ENCODE measurements at places on chromosomes 12 and 14.

DNA sequence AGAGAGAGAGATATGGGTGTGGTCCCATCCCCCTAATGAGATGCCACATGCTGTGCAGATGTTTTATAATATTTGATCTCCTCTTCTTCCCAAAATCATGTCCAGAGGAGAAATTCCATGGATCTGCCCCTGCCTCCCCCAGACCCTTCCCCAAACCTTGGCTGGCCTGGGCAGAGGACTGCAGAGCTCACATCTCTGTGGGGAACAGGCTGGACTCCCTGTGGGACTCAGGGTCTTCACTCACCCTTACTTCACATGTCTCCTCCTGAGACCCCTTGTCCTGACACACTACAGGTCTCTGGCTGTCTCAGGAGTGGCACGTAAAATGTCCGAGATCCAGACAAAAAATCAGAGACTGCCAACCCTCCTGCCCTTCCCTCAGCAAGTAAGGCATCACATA, 76.0 kb upstream of the CAPRIN2 start:
- DNase-seq = no peak

GRCh38 chr12:124914392-124915238, at the start of gene UBC:
Gene UBC, minus strand, starts transcription at chr12:124914650. Its CDS starts 879 bp downstream, at chr12:124913771.
- peak; percentile 94 for DNase-seq

GRCh38 chr12:21725731-21726130, 48.8 kb downstream of the KCNJ8 start:
- DNase-seq = no peak

DNA sequence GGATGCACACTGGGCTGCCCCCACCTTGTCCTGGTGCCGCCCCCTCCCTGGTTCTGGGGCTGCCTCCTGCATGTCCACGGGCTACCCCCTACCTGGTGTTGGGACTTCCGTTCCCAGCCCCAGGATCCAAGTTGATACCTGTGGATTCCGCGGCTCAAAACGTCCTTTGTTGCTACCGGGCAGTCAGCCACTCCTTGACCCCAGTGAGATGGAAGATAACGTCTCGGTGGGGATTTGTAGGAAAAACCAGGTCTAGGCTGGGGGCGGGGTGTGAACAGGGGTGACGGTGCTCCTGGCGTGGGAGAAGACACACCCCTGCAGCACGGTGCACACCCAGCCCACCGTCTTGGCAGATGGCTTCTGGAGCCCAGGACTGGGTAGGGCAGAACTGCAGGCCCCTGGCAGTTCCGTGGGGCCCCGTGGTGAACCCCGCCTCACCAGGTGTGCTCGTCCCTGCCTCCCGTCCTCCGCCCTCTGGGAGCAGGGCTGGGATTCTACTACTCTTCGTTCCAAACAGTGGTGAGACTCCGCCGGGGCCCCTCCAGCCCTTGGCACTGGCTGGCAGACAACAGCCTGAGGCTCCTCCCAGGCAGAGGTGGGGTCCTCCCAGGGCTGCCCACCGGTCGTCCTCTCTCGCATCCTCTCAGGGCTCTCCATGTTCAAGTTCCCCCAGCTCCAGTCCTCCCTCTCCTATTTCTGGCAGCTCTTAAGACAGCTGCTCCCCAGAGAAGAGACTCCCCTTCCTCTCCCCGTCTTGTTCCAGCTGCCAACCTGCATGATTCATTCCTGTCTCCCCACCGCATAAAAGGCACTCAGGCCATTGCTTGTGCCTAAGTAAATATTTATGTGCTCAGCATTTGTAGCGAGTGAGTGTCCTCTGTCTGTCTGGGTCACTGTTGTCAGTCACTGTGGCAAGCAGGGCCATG, 75.5 kb downstream of the FBXL14 start:
- peak; percentile 12 for DNase-seq

DNA sequence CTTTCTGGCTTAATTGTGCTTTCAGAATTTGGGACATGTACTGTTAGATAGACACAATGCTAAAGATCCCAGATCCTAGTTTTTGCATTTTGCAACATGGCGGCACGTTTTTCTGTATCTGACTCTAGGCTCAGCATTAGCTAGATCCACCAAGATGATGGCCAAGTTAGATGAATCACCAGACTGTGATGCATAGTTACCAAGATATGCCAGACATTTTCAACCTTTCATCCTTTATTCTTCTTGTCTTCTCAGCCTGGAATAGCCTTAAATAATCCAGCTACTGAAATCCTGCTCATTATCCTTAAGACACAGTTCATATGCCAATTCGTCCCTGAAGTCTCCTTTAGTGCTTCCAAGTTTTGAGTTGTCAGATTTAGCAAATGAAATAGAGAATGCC, 144.9 kb upstream of the CRY1 start:
- no peak for DNase-seq

- DNase-seq = no peak
These were observed 2.7 kb upstream of the CNTN1 start for GRCh38 chr12:40689576-40689975.

- no peak for DNase-seq
These were observed 31.1 kb downstream of the APOBEC1 start for GRCh38 chr12:7634561-7634960.

- DNase-seq = no peak
These were observed 393.5 kb downstream of the AACS start for GRCh38 chr12:125458552-125459268.

- DNase-seq = no peak
These were observed 148.8 kb downstream of the PLXNC1 start for GRCh38 chr12:94297096-94297699.

GRCh38 chr12:25084816-25085215, 110.1 kb downstream of the DNAI7 start:
- DNase-seq = no peak

GRCh38 chr12:97650242-97650641, 187.6 kb downstream of the RMST start:
- DNase-seq = no peak

GRCh38 chr14:69713209-69713781, 53.6 kb upstream of the SRSF5 start:
- DNase-seq = peak; percentile 66

DNA sequence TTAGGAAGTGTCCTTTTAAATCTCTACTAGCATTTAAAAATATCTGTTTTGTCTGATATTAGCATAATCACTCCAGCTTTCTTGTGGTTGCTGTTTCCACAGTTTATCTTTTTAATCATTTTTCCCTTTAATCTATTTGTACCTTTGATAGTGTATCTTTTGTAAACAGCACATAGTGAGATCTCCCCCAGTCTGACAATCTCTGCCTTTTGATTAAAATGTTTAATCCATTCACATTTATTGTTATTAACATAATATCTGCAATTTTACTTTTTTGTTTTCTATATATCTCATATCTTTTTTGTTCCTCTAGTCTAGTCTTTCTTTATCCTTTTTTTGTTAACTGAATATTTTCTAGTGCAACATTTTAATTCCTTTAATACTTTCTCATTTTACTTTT, 104.2 kb downstream of the RPS6KA5 start:
- DNase-seq = no peak

DNA sequence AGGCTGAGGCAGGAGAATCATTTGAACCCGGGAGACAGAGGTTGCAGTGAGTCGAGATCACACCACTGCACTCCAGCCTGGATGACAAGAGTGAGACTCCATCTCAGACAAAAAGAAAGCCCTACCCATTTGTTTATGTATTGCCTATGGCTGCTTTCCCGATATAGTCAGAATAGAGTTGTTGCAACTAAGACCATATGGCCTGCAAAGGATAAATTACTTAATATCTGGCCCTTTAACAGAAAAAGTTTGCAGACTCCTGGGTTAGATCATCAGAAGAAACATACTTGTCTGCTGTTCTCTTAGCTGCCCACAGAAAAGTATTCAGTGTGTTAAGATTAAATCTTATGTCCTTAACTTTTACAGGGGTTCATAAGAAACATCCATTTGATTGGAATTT, 122.4 kb upstream of the VASH1 start:
- no peak for DNase-seq

- no peak for DNase-seq
These were observed 16.4 kb upstream of the RAB35 start for GRCh38 chr12:120132863-120133385.

- DNase-seq = peak; percentile 38
These were observed 253.4 kb downstream of the BTG1 start for GRCh38 chr12:91892081-91892855.

- no peak for DNase-seq
These were observed 46.1 kb upstream of the PPP2R5C start for GRCh38 chr14:101715210-101716076.

DNA sequence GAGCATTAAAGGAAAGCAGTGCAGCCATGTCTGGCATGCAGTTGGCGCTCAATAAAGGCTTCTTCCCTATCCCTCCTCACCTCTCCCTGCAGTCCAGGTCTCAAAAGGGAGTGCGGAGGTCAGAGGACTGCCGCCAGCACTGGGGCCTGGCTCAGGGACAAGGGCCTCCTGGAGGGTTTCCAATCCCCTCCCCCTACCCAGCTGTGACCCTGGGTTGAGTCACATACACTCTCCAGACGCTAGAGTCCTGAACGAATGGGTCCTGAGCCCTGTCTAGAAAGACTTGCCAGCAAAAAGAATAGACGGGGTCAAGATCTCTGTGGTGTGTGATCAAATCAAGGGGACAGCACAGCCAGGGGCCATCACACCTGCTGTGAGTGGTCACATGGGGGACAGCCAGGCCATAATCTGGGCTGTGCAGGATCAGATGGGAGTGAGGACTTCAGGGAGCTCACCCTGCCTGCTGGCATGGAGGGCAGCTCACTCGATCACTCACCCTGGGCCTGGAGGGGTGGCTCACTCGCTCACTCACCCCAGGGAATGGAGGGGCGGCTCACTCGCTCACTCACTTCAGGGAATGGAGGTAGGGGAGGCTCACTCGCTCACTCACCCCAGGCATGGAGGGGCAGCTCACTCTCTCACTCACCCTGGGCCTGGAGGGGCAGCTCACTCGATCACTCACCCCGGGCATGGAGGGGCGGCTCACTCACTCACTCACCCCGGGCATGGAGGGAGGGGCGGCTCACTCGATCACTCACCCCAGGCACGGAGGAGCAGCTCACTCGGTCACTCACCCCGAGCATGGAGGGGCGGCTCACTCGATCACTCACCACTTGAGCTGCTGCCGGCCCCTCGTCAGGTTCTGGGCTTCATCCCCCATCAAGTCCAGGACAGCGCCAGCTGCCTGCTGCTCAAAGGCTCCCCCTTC, 12.8 kb downstream of the CFAP73 start:
- no peak for DNase-seq

DNA sequence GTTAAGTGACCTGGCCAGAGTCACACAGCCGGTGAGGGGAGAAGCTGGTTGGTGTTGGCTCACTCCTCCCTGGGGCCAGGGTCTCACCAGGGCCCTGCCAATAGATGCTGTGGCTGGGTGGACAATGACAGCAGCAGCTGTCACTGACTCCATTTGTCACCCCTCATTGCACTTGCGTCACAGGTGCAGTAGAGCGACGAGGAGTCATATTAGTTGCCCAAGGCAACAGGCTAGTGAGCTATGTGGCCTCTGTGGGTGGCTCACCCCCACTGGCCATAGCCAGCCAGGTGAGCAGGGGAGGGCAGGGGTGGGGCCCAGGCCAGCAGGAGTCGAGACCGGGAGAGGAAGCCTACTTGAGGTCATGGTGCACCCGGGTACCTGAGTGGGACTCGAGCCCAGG, 9.7 kb downstream of the SLC25A47 start:
- DNase-seq = no peak

GRCh38 chr12:124443931-124444712, 123.3 kb downstream of the NCOR2 start:
- no peak for DNase-seq

DNA sequence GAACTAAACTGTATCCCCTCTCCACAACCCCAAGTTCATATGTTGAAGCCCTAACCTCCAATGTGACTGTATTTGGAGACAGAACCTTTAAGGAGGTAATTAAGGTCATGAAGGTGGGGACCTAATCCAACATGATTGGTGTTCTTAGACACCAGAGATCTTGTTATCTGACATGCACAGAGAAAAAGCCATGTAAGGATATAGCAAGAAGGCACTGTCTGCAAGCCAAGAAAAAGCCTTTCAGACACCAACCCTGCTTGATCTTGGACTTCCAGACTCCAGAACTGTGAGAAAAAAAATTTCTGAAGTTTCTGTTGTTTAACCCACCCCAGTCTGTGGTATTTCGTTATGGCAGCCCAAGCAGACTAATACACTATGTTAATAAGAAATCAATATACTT, 62.2 kb upstream of the CFL2 start:
- no peak for DNase-seq

DNA sequence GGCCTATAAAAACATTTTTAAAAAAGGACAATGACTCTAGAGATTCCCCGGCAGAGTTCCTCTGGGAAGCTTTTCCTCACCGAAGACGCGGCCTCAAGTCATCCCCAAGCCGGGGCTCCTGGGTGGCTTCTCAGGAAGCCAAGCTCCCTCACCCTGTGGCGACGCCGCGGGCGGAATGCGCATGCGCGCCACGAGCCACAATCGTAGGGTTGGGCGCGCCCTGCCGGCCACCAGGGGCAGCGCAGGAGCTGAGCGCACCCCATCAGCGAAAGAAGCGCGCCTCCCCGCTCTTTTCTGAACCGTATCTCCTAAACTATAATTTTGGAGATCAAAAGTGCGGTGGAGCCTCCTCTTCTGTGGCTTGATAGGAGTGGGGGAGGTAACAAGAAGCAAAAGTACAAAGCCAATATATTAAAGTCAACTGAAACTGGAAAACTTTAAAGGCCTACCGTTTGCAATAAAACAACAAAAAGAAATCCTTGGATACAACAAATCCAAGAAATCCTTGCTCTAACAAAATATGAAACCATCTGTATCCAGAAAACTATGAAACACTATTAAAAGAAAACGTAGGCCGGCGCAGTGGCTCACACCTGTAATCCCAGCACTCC, 17.4 kb upstream of the CHFR start:
- peak; percentile 31 for DNase-seq

- DNase-seq = no peak
These were observed 91.4 kb downstream of the CHGA start for GRCh38 chr14:93014058-93015023.

DNA sequence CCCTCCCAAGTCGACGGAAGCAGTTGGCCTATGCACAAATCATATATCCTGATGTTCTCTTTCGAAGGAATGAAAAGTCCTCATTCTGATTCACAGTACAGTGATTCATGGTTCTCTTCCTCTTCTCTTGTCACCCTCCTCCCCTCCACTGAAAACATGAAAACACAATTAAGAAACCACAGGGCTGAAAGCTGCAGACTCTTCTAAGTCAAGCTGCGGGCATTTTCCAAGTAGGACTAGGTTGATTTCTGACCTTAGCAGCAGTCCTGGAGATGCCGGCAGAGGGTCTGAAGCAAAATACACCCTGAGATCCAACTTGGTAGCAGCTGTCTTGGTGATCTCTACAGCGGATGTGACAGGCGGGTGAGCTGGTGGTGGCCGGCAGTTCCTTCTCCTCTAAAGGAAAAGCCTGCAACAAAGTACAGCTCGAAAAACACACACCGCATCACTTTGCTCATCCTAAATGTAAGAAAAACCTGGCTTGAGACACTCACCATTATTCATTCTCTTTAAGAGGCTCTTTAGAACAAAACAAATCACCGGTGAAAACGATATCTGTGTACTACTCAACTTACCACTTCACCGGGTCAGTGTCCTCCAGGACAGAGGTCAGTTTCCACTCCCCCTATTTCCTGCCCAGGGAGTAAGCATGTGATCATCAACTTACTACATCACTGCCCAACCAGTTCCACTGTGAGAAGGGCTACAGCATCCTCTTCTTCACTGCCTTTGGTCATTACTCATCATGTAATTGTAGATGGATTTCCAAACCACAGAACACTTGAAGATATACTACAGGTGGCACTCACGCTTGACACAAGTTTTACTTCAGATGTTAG, 6.0 kb downstream of the TMCC3 start:
- no peak for DNase-seq

GRCh38 chr14:55254581-55254980, 16.6 kb upstream of the FBXO34 start:
- peak; percentile 37 for DNase-seq

All from D341Med (cell line).